Right renal pelvis (tissue), 4 donors: ENCODE measurements at places on chromosomes 2 and 18. TPM values are rescaled to one million over a fixed set of nuclear protein-coding genes. Genes with fewer than 3 reads are reported as not detected.

The GPR35 gene
- polyA plus RNA-seq: 1.5 TPM

The GAD1 gene
- polyA plus RNA-seq: 0.90 TPM

The MFF gene
- 118 TPM for polyA plus RNA-seq

The TRIM43 gene
- 0.73 TPM for polyA plus RNA-seq

The GAL3ST2 gene
- 0.92 TPM for polyA plus RNA-seq

- no peak for DNase-seq
Measured at GRCh38 chr2:26511466-26511865, 33.5 kb upstream of the OTOF start.

DNA sequence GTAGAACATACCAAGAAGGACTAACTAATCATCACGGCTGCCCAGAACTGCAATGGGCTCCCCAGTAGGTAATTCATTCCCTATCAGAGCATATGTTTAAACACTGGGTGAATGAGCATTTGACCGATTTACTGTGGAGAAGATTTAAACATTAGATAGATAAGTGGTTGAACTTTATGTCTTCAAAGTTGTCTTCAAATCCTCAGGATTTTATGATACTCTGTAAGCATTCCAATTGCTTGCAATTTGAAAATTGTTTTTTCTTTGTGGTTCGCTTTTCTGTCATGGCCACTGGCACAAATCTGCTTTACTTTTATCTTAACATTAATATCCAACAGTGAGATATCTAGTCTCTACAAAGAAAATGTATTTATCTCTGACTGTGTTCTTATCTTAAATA lies 37.7 kb upstream of the MMADHC start:
- DNase-seq: no peak

DNA sequence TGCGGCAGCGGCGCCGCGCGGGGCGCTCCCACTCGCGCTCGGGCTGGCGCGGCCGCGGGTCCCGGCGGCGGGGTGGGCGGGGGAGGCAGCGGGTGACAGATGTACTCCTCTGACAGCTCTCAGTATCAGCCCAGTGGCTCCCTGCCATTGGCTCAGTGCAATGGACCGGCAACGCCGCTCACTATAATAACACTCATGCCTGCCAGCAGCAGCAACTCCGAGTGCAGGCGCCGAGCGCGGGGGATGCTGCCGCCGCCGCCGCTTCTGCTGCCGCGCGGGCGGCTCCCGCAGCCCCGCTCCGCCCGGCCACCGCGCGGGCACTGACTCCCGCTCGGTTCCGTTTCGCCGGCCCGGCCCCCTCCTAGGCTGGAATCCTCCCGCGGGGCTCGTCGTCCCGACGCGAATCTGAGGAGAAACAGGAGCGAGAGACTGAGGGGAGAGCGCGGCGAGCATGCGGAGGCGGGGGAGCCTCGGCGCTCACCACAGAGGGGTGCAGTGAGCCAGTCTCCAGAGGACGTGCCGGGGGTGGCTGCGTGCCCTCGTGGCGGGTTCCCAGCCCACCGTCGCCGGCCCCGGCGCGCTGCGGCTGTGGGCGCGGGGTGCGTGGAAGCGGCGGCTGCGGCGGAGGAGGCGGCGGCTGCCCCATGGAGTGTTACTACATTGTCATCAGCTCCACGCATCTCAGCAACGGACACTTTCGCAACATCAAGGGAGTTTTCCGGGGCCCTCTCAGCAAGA lies at the start of gene ZNF804A:
ZNF804A (plus strand) TSS at position 214 of the 738 bp plus-strand sequence; CDS start at position 645, 431 bp downstream.
- no peak for DNase-seq

DNA sequence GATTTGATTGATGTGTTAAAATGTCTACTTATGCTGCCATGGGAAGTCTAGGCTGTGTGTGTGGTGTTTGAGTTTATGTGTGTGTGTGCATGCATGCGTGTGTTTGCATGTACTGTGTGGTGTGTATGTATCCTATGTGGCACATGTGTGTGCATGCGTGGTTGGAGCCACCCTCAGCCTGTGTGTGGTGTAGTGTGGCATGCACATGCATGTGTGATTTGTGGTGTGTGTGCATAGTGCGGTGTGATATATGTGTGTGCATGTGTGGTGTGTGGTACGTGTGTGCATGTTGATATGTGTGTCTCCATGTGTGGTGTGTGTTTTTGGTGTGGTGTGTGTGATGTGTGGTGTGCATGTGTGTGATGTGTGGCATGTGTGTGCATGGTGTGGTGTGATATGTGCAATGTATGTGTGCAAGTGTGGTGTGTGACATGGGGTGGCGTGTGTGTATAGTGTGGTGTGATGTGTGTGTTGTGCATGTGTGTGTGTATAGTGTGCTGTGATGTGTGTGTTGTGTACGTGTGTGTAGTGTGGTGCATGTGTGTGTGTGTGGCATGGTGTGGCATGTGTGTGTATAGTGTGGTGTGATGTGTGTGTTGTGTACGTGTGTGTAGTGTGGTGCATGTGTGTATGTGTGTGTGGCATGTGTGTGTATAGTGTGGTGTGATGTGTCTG lies 66.6 kb upstream of the HDAC4 start:
- no peak for DNase-seq

DNA sequence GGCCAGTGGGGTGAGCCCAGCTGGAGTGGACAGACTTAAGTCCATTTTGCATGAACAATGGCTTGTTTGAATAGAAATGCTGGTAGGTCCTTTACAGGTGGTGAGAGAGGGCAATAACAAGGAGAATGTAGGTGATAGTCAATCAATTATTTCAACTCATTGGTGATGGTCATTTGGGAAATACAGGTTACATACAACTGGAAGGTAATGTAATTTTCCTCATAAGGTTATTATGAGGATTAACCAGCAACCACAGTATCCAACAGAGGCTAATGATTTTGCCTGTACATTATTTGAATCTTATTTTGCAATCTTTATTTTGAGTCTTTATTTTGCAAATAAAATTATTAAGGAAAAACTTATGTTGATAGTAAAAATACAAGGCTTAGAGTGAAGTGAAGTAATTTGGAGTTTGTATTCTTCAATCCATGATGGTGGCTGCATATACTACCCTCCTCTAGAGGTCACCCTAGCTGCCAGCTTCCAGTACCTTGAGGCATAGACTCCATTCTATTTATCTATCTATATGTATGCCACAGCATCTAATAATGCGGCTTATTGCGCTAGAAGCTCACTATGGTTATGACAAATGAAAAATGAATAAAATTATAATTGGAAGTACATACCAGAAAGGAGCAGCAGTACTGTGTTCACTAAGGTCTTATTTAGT lies 20.5 kb upstream of the HNMT start:
- no peak for DNase-seq

DNA sequence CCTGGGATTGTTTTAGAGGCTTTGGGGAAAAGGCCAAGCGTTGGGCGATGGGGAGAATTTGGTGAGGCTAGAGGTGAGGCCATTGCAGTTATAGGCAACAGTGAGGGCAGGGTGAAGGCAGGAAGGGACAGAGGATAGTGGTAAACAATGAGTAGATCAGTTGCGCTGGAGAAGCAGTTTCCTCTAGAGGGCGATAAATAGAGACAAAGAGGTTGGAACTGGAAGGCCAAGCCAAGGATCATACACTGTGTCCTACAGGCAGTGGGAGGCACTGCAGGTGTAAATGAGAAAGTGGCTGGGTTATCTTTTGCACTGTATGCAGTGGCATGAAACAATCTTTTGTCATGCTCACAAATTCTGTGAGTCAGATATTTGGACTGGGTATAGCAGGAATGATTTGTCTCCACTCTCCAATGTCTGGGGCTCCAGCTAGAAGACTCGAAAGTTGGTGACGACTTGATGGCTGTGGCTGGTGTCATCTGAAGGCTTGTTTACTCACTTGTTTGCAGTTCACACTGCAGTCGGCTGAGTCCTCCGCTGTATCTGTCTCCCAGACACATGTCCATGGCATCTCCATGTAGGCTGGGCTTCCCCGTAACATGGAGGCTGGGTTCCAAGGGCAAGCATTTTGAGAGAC lies 82.1 kb downstream of the TNP1 start:
- DNase-seq: no peak

DNA sequence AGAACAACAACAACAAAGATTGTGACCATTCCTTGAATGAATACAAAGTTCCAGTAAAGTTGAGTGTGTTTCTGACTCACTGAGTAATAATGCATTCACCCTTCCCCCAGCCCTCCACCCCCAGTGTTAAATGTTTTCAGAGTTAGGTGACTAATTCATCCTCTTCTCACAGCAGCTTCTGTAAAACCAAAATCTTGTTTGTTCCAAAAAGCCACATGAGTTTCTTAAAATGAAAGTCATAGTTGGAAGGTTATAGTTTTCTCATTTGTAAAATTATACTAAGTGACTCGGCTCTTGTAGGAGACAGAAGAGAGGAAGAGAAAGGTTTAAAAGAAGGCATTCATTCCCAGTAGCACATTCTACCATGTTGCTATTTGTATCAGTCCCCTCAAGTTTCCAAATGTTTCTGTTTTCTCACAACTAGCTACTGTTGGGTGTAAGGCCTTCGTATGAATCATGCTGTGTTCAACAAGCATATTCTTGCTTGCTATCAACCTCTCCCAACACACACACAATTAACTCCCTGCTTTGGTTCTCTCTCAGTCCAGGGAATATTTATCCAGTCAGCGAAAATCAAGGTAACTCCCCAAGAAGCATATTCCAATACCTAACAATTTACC lies 75.3 kb downstream of the MBD2 start:
- DNase-seq: no peak

DNA sequence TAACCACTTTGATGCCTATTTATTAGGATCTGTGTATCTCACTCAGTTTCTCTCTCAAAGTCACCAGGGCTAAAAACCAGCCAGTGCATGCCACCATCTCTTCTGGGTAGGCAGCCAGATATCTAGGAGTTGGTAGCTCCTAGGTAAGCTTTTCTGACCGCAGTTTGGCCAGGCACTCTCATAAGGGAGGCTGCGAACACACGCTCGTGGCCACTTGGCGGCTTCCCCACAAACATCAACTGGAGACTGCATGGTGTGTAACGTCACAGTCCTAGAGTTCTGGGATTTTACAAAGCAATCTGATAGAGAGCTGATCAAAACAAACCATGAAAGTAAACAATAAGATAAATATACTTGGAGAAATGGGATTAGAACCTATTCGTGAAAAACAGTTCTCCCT lies 424.3 kb upstream of the ACVR2A start:
- no peak for DNase-seq

DNA sequence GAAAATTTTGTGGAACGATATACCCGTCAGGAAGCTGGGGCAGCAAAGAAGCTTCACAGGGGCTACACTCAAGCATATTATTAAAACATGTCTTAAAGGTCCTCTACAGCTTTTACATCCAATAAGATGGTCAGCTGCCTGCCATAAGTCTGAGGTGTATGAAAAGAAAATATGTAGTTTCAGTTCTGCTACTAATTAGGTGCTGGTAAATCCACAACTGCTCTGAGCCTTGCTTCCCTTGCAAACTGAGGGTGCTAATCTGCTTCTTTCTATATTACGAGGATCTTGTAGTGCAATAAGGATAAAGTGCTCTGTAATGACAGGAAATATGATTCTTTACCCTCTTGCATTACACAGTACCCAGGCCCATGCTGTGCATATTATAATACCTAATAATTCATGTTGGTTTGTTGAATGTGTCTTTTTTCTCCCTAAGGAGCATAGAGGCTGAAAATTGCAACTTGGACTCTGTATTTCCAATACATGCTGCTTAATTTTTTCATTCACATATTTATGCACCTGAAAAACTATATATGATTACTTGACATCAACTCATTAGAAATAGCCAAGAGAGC lies 14.5 kb upstream of the SLC8A1 start:
- DNase-seq: no peak

GRCh38 chr2:88828397-88829137 lies 137.1 kb downstream of the RPIA start:
- no peak for DNase-seq

DNA sequence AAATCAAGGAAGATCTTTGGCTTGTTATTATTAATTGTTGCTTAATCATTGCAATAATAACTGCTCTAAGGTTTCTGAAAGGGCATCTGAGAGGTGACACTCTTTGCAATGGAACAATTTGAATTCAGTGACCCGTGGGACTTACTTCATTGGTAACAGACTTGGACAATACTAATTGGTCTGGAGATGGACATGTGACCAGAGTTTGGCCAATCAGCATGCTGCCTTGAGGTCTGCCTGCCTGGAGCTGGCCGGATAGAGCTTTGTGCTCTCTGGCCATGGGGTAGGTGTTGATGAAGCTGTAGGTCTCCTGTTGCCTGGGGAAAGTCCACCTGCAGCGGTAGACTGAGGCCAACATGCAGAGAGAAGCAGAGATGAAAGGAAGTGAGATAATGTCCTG lies 24.0 kb upstream of the VPS4B start:
- no peak for DNase-seq

DNA sequence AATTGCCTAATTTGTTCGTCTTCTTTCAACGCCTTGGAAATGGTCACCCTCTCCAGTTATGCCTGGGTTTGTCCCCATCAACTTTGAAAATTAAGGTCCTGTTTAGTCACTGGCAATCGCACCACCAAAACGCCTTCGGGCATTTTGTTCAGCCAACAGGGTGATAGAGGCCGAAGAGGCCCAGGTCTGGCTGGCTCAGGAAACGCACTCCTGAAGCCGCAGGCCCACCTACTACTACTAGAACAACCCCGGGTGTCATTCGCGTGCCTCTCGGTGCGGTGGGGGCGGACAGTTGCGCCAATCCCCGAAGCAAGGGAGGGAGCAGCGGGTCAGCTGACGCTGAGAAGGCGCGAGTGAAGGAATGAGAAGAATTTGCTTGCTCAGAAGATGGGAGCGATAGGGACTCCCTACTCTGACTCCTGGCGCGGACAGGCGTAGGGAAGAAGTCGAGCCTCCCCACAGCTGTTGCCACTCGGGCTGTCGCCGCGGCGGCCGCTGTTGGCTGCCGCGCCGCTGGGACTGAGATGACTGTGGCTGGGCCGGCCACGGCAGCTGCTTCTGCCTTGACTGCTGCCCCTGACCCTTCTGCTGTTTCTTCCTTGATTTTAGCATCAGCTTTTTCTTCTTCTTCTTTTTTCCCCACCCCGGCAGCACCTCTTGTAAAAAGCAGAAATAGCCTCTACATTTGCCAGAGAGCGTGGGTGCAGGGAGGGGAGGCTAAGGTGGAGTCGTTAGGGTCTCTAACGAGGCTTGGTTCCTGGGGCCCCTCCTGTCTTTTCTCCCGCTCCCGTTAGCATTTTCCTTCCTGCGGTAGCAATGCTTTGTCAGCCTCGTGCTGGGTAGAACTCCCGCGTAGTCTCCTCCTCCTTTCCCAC lies 387.6 kb downstream of the FIGN start:
- DNase-seq: peak; percentile 63
